Stimulated activated CD8-positive, alpha-beta memory T cell treated with anti-CD3 and anti-CD28 coated beads, Interleukin-7, amount 100 ng/mL, for 24 hours (primary cell): ENCODE measurements at places on chromosomes 7 and 10.

DNA sequence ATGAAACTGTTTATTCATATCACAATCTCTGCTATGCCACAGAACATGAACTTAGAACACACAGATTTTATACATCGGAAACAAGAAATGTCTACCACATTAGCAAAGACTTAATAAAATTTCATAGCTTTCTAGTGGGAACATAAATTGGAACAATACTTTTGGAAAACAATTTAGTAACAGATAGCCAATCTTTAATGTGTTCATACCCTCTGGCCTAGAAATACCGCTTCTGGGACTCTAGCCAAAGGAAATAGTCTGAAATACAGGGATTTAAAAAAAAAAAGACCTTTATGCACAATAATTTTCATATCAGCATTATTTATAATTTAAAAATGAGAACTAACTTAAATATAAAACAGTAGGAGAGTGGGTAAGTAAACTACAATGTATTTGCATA is 168.5 kb downstream of the PLXNA4 start:
- no peak for DNase-seq

DNA sequence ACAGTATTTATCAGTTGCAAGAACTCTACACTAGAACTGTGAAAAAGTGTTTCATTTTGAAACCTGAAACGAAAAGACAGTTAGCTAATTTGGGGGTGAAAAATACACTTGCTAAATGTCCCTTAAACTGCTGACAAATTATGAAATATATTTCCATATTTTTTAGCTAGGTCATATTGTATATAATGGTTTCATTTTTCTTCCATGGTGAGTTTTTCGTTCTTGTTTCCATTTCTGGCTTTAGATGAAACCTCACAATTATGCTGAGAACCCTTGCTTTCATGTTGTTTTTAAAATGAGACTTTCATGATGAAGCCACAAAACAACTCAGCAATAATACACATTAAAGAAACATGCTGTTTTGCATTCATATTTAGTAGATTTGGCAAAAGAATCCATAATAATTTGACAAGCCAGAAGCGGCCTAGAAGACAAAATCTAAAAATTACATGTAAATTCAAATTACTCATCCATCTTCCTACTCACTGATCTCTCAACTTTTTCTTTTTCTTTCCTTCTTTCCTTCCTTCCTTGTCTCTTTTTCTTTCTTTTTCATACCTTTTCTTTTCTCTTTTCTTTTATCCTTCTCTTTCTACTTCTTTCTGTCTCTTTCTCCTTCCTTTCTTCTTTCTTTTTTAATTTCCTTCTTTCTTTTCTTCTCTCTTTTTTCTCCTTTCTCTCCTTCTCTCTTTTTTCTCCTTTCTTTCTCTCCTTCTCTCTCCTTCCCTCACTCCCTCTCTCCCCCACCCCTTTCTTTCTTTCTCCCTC is 46.5 kb upstream of the ITGB8 start:
- DNase-seq, result no peak

- DNase-seq, result no peak
These were observed 314.6 kb downstream of the FRMD4A start for GRCh38 chr10:14016011-14016536.

DNA sequence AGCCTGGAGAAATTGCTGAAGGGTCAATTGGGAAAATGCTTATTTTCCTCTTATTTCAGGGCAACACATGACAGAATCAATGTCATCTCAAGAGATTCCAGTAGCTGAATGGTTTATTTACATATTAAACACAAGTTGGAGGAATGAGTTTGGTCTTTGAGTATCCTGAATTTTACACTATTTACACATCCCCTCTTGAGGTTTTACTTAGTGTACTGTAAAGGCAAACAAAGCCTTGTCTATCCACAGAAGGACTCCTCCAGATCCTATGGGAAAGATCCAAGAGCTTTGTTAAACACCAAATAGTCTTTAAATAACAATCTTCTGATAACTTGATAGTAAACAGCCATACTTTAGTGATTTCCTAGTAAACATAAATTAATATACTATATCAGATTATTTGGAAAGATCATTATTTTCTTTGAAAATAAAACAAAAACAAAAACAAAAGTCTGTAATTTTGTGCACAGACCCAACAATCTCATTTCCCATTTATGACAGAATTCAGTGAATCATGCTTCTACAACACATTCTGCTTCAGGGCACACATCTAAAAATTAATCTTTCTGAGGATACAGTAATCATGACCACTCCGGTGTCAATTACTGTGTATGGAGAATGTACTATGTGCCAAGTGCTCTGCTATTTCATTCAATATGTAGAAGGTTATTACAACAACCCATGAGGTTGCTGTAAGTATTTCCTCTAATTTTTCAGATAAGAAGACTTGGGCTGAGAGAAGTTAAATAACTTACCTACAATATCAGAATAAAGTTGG is 575.0 kb upstream of the LRRTM3 start:
- no peak for DNase-seq

DNA sequence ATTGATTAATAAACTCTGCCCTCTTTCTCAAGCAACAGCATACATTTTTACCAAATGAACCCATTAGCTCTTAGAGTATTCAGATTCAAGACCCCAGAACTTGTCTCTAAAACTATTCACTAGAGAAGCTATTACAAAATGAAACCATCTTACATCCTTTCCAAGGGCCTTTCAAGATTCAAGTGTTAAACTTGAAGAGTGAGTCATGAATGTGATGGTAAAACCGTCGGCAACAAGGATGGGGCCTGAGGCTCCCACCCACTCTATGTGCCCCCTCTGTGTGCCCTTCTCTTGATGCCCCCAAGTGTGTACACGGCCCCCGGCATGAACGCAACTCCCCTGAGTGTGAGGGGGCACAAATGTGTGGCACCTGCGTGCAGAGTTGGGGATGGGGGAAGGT is 46.4 kb downstream of the SFMBT2 start:
- no peak for DNase-seq

- no peak for DNase-seq
These were observed 3.4 kb upstream of the RASSF4 start for GRCh38 chr10:44956226-44956625.

DNA sequence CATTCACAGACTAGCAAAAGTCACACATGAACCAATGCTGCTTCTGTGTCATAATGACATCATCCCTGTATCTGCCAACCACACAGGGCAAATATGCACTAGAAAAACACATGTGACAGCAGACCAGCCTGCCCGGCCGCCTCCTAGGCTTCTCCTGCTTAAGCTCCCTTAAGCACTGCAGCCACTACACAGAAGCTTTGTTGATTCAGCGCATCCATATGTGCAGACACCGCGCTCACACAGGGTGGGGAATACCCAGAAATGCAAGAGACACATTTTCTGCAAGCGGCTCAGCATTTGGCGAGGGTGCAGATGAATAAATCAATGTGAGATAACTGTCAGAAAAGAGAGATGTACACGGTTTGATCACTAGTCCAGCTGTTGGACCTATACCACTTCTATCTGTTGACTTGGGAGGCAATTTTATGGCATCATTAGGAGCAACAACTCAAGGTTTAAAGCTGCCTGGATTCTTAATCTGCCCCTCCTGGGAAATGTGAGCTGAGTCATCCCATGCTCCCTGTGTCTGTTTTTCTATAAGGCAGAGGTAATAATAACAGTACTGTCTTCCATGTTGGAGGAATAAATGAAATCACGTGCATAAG is 33.4 kb downstream of the CPXM2 start:
- DNase-seq, result no peak

DNA sequence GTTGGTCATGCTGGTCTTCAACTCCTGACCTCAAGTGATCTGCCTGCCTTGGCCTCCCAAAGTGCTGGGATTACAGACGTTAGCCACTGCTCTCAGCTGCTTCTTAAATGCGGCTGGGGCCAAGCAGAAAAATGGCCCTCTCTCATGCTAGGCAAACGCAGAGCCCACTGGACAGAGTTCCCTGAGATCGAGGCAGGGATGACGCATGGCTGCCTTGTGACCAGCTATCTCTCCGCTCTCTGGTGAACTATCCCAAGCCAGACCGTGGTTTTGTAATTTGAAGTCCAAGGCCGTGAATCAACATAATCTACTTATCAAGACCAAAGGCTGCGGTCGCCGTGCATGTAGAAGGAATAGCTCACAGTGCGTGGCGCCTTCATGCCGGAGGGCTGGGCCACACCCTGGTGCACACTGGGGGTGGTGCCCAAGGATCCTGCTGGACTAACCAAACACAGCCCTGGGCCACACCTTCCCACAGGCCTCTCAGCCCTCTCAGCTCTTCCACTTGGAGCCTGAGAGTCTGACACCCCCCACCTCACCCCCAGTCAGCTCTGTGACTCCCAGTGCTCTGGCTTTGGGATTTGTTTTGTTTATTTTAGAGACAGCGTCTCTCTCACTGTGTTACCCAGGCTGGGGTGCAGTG is 88.1 kb upstream of the CUX1 start:
- no peak for DNase-seq

GRCh38 chr10:60276232-60276631 is 113.4 kb downstream of the ANK3 start:
- no peak for DNase-seq
